ENCODE measurements at places on chromosomes 7 and 10. TPM values are rescaled to one million over a fixed set of nuclear protein-coding genes. Genes with fewer than 3 reads are reported as not detected.

Gene RBP4
- not detected for total RNA-seq

Gene CAMK2B
- total RNA-seq: 1.0 TPM

Gene CTTNBP2
- 0.40 TPM for total RNA-seq

Gene ALOX5
- 7.9 TPM for total RNA-seq

Gene TRDMT1
- total RNA-seq: 6.7 TPM

Gene SLIT1
- total RNA-seq: 0.56 TPM

Gene MOGAT3
- not detected for total RNA-seq

- ATAC-seq: no peak
Observed at GRCh38 chr10:112819231-112819630, 130.8 kb upstream of the TCF7L2 start.

DNA sequence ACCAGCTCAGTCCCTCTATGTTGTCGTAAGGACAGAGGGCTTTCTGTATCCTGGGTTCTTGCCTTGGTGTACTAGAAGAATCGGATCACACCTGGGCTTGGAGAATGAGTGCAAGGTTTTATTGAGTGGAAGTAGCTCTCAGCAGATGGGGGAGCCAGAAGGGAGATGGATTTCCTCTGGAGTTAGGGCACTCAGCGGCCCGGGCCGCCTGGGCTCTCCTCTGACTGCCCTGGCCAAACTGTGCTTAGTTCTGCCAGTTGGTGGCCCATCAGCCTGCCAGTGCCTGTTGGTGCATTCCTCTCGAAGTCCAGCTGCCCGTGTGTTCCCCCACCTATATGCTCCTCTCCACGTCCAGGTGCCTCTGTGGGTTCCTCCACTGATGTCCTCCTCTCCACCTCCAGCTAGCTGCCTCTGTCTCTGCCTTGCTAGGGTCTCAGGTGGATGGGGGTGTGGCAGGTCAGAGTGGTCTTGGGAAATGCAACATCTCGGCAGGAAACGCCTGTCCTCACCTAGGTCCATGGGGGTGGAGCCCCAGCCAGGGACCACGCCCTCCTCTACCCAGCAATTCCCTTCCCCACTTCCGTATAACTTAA, 148.6 kb downstream of the PPP1R3A start:
- ATAC-seq: no peak

DNA sequence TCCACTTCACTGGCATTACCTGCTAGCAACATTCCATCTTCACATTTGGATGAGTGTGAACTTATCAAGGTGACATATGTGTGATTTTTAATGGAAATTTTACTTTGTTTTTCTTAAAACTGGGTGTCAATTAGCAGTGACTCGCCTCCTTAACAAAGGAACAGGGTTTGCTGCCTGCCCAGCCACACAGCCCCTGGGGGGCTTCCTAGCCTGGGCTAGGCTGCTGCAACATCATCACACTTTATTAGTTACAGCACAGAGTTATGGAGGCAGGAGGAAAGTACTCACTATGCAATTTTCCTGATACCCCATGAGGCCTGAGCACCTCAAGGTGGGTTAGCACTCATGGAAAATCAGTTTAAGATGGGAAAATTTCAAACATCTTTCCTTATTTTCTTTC, 861.3 kb downstream of the NRG3 start:
- ATAC-seq: no peak

DNA sequence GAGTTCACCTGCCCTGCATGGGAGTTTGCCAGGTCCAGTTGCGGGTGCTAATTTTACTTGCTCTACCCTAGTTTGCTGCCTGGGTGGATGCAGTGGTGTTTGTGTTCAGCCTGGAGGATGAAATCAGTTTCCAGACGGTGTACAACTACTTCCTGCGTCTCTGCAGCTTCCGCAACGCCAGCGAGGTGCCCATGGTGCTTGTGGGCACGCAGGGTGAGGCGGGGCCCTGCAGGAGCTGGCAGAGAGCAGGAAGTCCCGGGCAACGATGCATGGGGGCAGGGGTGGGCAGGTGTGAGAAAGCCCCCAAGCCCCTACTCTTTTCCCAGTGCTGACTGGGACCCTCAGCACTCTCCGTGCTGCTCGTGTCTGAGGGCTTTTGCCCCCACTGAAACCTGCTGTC, 31.3 kb downstream of the AGAP3 start:
- ATAC-seq: peak; percentile 51

DNA sequence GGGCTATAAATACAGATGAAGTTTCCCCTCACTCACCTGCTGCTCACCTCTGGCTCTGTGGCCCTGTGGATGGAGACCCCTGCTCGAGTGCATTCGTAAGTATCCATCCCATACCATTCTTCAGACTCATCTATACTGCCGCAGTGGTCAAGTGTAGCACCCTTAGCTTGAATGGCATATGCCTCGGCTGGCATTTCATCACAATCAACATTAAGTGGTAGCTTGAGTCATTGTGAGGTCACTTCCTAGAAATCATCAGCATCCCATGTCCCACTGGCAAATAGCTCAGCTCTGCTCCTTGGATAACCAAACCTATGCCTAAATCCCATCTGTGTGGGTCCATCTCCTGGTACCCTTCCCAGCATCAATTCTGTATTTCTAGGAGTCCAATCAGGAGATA, 38.2 kb downstream of the MDH2 start:
- no peak for ATAC-seq

- ATAC-seq: no peak
Observed at GRCh38 chr7:40329601-40330153, 194.9 kb downstream of the SUGCT start.

GRCh38 chr7:107712896-107713295, 31.0 kb upstream of the CBLL1 start:
- ATAC-seq: no peak

DNA sequence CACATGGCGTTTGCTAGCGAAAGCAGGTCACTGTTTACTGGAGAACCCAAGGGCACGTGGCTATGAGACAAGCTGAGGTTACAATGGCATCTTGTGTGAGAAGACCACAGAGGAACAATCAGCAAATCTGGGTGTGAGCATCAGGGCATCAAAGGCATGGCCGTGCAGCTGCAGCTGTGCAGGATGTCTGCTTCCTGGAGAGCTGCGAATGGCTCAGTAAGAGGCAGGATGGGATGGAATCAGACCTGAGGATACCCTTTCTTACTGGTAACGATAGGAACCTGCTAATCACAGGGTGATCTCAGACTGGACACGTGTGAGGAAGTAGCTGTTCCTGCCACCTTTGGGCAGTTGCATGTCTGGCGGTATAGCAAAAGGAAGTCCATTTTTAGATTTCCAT, 119.5 kb downstream of the RNF216 start:
- ATAC-seq: peak; percentile 19

DNA sequence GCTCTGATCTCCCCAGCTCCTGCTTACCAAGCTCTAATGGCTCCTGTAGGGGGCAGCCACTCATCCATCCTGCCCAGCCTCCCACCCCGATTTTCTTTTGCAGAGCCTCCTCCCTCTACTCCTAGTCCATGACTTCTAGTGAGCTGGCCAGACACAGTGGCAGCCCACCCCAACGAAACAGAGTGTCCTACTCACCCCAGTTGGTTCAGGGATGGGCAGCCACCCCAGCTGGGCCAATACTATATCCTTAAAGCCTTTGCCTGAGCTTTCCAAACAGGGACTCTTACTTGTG, 77.1 kb downstream of the GRID1 start:
- ATAC-seq: no peak
